AG04450 (cell line): ENCODE measurements at places on chromosomes 7 and 10.

DNA sequence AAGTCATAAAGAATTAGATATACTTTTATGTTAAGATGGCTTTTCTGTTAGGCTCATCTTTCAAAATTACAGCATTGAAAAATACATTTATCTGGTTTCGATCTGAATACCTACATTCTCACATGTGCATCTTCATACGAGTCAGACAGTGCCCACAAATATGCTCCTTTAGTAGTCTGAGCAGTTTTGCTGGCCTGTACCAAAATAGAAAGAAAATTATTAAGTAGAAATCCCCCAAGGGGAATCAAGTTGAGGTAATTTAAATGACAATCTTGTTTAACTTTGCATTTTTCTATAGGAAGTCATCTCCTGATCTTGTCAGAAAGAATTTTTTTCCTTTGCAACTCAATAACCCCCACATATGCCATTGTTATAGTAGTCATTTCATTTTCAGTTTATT lies 287.4 kb upstream of the SEMA3D start:
- no peak for DNase-seq

GRCh38 chr10:34148305-34148657 lies 666.8 kb downstream of the PARD3 start:
- no peak for DNase-seq

GRCh38 chr10:21523557-21524008 lies 1.9 kb downstream of the SKIDA1 start:
- no peak for DNase-seq

DNA sequence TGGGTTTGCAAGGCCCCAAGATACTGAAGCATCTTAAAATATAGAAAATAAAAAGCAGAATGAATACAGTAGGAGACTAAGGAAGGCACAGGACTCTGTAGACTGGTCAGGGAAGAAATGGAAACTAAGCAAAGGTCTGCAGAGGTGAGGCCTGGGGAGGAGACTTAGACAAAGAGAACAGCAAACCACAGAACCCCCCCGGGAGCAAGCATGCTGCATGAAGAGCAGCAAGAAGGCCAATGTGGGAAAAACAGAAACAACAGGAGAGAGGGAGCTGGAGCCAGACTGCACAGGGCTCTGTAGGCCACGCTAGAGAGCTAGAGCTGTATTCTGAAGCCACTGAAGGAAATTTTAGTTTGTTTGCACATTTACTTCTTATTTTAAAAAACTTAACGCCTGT lies 45.7 kb upstream of the ARID5B start:
- no peak for DNase-seq

DNA sequence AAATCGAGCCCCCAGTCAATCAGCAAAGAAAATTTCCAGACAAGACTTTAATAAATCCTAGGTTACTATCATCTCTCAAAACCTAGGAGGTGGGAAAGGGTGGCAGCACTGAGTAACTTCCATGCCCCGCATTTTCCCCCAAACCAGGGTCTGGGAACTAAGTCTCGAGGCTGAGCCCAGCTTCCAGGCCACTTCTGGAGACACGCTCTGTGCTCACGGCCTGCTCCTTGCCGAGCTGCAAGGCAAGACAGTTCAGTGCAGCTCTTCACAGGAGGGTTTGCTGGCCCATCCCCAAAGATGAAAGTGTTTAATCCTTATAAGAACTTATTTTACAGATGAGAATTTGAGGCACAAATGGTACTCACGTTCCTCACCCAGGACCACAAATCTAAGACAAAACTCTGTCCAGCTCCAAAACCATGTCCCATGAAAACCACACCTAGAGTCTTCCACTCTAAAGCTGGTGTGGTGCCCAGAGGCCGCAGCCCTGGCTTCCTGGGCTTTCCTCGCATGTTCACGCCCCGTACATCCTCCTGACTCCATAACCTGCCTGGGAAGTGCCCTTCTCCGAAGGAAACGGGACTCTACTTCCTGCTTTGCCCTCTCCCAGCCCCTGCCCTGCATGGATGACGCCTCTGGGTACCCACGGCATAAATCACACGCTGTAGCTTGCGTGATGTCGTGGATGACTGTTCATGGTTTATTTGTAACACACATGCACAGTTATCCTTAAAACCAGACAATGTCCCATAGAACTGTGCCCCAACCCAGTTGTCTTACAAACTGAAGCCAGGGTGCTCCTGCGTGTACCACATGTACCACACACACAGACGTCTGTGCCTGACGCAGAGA lies 201.2 kb downstream of the DIP2C start:
- no peak for DNase-seq

GRCh38 chr10:96250349-96250748 lies 21.0 kb downstream of the BLNK start:
- DNase-seq, result no peak

DNA sequence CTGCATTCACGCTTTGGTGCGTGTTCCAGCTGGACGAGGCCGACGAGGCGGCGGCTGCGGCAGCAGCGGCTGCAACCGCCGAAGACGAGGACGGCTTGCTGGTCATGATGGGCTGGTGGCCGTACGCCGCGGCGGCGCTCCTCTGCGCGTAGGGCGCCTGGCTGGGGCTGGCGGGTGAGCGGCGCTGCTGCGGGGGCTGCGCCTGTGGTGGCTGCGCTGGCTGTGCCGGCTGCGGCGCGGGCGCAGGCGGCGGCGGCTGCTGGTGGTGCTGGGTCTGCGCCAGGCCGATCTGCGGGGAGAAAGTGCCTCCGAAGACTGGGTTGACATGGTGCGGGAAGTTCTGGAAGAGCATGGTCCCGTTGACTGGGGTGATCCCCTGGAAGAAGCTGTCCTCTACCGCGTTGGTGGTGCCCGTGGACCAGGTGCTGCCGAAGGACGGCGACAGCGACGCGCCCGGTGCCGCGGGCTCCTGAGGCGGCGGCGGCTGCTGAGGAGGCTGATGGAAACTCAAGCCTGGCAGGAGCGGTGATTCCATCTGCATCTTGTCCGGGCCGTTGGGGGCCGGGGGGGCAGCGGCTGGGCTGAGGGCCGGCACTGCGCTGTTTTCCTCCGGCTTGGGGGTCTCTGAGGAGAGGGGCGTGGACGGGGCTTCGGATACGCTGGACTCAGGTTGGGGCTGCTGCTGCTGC lies 51.1 kb downstream of the CPEB3 start:
- DNase-seq, result no peak
